ENCODE measurements at places on chromosomes 3 and 15.

- peak; percentile 20 for DNase-seq
These were observed 14.5 kb downstream of the ZPLD1 start for GRCh38 chr3:102449341-102449740.

GRCh38 chr15:40593588-40594428, at the start of gene KNL1:
TSS of gene KNL1 (plus strand) at chr15:40594249. CDS start at chr15:40602932, 8,683 bp downstream.
- peak; percentile 91 for DNase-seq

GRCh38 chr3:9290566-9290965, 41.1 kb upstream of the SRGAP3 start:
- no peak for DNase-seq

GRCh38 chr15:100355342-100355741, 13.6 kb upstream of the ADAMTS17 start:
- DNase-seq = no peak

GRCh38 chr15:77504306-77504705, 83.6 kb downstream of the HMG20A start:
- DNase-seq = no peak

- no peak for DNase-seq
These were observed 10.3 kb upstream of the NRROS start for GRCh38 chr3:196629228-196629627.

DNA sequence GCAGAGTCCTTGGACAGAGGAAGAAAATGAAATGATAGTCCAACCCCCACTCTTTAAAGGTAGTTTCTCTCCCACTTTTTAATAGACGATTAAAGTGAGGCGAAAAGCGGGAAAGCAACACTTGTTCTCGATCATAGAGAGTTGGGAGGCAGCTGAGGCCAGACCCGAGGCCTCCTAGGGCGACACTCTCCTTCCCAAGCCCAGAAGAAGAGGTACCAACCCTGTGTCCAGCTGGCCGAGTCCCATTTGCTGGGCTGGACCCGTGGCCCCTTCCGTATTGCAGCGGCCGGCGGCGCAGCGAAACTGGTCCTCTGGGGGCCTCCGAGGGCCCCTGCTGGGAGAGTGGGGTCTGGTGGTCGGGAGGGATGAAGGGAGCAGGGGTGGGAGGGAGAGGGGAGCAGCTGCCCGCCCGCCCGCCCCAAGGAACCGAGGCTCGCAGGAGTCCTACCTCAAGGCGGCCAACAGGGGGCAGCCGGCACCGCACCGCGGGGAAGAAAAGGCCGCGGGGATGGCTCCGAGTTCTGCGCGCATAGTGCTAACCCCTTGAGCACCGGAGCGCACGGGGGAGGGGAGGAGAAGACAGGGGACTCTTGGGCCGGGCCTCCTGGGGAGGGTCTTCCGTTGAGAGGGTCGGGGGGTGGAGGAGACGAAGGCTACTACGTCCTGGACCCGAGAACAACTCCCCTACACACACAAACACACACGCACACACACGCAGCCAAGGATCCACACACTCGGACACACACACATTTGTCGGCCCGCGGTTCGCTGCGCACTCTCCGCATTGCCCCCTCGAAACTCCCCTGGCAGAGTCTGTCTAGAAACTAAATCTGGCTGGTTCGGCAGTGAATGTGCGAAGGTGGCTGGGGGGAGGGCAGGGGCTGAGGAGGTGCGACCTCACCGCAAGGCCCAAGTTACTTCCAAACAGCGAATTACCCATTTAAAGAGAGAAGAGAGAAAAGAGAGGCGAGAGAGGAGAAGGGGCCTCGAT, 2.0 kb downstream of the WNT5A start:
- peak; percentile 55 for DNase-seq

GRCh38 chr3:66355997-66356396, 135.2 kb downstream of the SLC25A26 start:
- no peak for DNase-seq

GRCh38 chr3:128448491-128448890, 18.2 kb downstream of the DNAJB8 start:
- DNase-seq = no peak

- DNase-seq = no peak
These were observed 222.1 kb downstream of the FAM43A start for GRCh38 chr3:194907811-194908210.

GRCh38 chr15:92903631-92903965, 3.5 kb downstream of the CHD2 start:
- DNase-seq = no peak

- no peak for DNase-seq
These were observed 150.5 kb upstream of the SLC2A2 start for GRCh38 chr3:171177056-171177455.

All from BE2C (cell line).